ENCODE measurements at places on chromosomes 1 and 21. TPM values are rescaled to one million over a fixed set of nuclear protein-coding genes. Genes with fewer than 3 reads are reported as not detected.

DNA sequence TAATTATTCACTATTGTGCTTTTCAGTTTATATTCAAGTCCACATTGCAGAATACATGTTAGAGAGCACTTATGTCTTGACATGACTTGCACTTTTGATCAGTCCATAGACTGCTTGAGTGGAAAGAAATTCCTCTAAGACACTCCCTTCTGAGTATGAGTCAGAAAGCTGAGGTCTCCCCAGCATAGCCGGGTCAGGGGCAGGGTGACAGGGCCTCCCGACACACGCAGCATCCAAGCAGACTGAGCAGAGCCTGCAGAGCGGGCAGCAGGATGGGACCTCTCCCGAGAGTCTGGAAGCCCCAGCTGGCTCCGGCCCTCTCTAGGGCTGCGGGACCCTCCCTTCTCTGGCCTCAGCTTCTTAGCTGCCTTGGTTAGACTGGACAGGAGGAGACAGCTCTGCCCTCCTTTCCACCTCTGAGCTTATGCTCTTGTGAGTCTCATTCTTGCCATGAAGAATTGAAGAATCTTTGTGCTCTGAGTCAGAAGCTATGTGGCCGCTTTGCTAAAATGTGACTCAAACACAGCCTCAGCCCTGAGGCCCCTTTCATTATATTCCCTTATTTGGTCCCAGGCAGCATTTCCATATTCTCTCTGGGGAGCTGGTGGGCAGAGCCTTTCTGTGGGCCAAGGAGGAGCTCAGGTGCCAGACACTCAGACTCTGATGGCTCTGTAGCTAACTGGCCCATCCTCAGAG, 11.2 kb upstream of the CAPN2 start:
- H3K27ac ChIP-seq: peak overlapping the region; percentile 56
- H3K4me1 ChIP-seq: peaks cover 33% of the 10 kb centered on the region
- H3K36me3 ChIP-seq: no peaks in the 10 kb centered on the region
- no peaks in the 10 kb centered on the region for H3K27me3 ChIP-seq
- no peak overlapping the region for H3K4me3 ChIP-seq

DNA sequence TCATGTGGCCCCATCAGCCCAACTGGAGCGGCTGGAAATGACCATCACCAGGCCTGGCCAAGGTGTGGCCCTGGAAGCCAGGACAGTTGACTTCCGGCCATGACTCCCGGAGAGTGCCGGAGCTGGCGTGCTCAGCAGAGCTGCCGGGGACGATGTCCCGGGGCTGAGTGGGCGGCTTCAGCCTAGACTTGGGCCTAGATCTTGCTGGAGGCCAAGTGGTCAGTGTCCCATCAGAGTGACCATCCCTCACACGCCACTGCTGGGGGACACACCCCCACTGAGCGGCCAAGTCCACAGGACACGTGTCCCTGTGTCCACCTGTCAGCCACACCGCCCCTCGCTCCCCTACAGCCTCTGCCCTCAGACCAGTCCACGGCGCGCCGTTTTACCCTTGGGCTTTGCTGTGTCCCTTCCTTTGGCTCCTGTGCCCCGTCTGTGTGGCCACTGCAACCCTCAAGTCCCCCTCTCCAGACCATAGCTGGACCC, 4.0 kb downstream of the FAAP20 start:
- peak overlapping the region; percentile 53 for H3K4me3 ChIP-seq
- H3K27ac ChIP-seq: peak overlapping the region; percentile 97
- no peak for DNase-seq

DNA sequence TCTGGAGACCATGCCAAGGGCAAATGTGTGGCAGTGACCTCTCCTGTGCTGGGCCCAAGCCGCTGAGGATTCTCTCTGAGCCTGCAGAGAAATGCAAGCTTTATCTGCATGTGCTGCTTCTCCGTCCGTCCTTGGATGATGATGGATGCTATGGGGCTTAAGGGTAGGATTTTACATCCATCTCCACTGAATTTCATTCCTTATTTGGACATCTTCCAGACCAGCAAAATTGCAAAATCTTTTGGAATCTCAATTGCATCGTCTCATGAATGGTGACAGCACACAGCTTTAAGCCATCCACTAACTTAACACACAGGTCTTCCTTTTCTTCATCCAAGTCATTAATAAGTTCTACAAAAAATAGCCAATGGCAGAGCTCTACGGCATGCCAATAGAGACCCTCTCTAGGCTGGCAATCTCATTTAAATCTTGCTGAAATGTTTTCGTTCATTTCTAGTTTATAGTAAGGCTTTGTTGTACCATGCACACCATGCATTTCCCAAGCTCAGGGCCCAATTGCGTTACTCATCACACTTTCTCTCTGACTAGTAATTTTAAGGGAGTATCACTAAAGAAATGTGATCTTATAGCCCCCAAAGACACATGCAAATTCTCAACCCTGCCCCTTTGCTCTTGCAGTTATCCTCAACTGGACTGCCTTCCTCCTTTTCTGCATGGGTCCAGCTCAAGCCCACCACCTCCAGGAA, 11.1 kb downstream of the BATF3 start:
- H3K36me3 ChIP-seq: no peaks in the 10 kb centered on the region
- no peaks in the 10 kb centered on the region for H3K27me3 ChIP-seq
- DNase-seq: no peak
- H3K4me3 ChIP-seq: no peak overlapping the region
- H3K27ac ChIP-seq: no peak overlapping the region
- no peaks in the 10 kb centered on the region for H3K4me1 ChIP-seq

DNA sequence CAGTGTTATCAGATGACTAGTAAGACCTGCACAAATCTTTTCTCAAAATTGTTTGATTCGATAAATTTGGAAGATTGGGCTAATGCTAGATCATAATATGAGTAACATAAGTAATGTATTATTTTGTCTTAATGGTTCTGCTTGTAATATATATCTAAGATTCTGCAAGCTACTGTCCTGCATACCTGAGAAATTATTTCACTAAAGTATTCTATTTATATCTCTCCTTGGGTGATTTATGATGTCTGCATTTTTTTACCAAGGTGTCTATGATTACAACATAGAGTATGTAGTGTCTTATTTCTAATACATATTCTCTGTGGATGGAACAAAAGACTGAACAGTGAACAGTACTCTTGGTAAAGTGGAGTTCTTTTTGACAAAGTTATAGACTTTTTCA, 166.6 kb downstream of the CLEC20A start:
- H3K4me1 ChIP-seq: no peaks in the 10 kb centered on the region
- H3K27me3 ChIP-seq: no peaks in the 10 kb centered on the region

Gene BSND
- not detected for total RNA-seq

Gene TMEM63A
- total RNA-seq: 94.4 TPM
